ENCODE measurements at places on chromosomes 4 and X. TPM values are rescaled to one million over a fixed set of nuclear protein-coding genes. Genes with fewer than 3 reads are reported as not detected.

PRDM5 gene
- total RNA-seq, result 8.0 TPM

CBLL2 gene
- not detected for total RNA-seq

- no peak for DNase-seq
Observed at GRCh38 chr4:138981930-138982390, 33.6 kb upstream of the NOCT start.

- DNase-seq, result no peak
Observed at GRCh38 chr4:42265782-42266602, 113.5 kb upstream of the BEND4 start.

MSX1 gene
- total RNA-seq, result 3.9 TPM

ATP2B3 gene
- not detected for total RNA-seq

MSL3 gene
- 15.1 TPM for total RNA-seq

DNA sequence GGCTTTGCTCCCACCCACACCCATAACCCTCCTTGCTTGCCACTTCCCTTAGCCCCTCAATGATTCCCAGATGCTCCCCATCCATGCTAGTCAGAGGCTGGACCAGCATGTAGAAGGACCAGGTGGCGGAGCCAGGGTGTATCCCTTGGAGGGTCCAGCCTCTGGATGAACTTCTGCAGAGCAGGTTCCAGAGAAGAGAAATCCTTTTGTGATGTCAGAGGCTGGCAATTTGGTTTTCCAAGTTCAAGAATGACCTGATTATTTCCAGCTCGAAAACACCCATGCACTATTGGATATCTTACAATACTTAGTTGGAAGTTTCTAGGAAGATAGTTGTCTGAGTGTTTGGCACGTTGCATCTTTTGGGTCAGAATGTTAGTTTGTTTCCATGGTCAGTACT, 168.3 kb upstream of the RPS6KA3 start:
- DNase-seq, result no peak

UNC5C gene
- 2.0 TPM for total RNA-seq

RAB33A gene
- 0.24 TPM for total RNA-seq

All from Right ventricle myocardium superior (tissue), 1 donor.